Ovary (tissue), 10 donors: ENCODE measurements at places on chromosomes 1 and 21. TPM values are rescaled to one million over a fixed set of nuclear protein-coding genes. Genes with fewer than 3 reads are reported as not detected.

DNA sequence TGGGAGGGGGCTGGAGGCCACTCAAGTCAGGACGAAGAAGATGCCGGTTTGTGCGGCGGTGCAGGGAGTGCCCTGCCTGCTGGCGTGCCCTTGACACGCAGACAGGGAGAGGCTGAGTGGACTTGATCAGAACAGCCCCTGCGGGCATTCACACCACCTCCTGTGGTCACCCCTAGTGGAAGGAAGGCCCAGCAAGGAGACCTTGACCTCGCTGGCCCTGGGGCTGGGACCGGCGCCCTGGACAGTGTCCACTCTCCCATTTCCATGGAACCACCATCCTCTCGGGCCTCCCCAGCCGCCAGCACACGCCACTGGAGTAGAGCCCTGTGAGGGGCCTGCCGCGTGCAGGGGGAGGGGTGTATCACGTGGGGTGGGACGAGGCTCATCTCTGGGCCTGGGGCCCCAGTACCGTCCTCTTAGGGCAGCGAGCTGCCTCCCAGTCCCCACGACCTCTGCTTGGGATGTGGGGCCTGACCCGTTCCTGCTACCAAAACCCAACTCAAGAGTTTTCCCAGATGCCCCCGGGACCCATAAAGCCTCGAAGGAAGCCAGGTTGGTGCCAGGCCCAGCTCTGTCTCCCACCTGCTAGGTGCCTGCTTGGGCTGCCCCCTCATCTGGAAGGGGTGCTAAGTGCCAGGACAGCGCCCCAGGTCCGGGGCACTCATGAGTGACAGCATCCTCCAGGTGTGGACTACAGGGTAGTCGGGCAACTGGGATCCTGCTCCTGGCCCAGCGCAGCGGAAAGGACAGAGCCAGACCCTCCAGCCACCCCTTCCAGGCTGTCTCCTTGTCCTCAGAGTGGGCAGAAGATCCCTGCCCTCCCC is 62.8 kb downstream of the SLX9 start:
- no peak overlapping the region for H3K4me3 ChIP-seq
- peak; percentile 27 for DNase-seq
- H3K4me1 ChIP-seq = no peaks in the 10 kb centered on the region
- H3K27me3 ChIP-seq = no peaks in the 10 kb centered on the region

DNA sequence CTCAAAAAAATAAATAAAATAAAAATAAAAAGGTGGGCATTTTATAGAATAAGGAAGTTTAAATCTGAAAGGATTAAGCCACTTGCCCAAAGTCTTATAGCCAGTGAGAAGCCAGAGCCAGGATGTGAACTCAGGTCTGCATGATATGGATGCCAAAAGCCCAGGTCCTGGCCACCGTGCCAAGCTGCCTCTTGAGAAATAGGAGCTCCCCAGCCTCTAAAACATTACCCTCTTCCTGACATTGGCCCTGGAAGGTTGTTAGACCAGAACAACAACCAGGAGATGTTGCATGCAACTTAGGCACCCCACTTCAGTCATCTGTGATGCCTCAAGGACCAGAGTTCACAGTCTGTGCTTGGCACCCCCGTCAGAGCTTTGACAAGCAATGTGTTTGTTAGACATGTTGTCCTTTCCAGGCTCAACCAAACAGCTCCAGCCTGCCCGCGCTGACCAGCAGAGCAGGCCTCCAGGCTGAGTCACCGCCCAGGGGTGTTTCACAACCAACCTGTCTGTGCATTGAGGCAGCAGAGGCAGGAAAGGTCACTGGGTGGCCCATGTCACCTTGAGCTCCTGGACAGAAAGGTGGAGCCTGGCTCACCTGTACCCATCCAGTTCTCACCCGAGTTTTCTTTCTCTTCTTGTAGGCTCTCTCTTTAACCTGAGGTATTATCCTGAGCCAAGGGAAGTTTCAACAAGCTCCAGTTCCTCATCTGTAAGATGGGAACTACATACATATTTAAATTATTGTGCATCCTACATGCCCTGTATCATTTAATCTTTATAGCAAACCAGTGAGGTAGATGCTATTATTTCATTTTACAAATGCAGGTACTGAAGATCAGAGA is 14.9 kb upstream of the MED18 start:
- H3K27me3 ChIP-seq = no peaks in the 10 kb centered on the region
- H3K4me3 ChIP-seq = no peak overlapping the region
- no peaks in the 10 kb centered on the region for H3K36me3 ChIP-seq
- no peak overlapping the region for H3K27ac ChIP-seq

- H3K4me3 ChIP-seq = no peak overlapping the region
- DNase-seq = no peak
- H3K27me3 ChIP-seq = no peaks in the 10 kb centered on the region
- no peak overlapping the region for H3K27ac ChIP-seq
Measured at GRCh38 chr21:44854391-44854663, 19.2 kb downstream of the PTTG1IP start.

DNA sequence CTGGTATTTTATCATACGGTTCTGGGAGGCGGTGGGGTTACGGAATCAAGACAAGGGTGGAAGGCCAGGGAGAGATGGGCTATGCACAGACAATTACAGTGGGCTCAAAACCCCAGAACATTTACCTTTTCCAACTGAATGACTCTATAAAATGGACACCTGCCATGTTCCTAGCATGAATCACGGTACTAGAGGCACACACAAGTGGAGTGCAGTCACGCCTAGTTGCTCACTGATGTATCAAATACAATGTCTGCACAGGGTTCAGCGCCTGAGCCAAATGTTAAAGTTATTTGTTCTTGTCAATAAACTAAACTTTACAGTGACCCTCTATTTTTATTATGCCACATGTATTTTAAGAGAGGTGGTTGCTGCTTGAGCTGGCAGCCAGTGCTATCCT is 121.4 kb downstream of the ATG4C start:
- no peak overlapping the region for H3K27ac ChIP-seq
- DNase-seq = no peak
- no peaks in the 10 kb centered on the region for H3K27me3 ChIP-seq
- H3K36me3 ChIP-seq = no peaks in the 10 kb centered on the region

DNA sequence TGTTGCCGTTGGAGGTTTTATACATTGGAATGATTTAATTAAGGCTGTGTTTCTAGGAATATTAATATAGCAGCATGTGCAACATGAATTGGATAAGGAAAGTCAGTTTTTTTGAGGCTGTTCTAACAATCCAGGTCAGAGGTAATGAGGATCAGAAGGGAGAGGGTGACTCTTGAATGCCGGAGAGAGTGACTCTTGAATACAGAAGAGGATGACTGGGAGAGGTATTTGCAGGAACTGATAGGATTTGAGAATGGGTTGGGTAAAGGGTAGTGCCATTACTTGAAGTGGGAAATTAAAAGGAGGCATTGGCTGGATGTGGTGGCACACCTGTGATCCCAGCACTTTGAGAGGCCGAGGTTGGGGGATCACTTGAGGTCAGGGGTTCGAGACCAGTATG is 55.6 kb upstream of the MACF1 start:
- no peak for DNase-seq
- no peak overlapping the region for H3K27ac ChIP-seq
- no peak overlapping the region for H3K4me3 ChIP-seq
- no peaks in the 10 kb centered on the region for H3K36me3 ChIP-seq
- H3K27me3 ChIP-seq = no peaks in the 10 kb centered on the region

GRCh38 chr21:27423038-27423437 is 456.1 kb upstream of the ADAMTS5 start:
- no peak overlapping the region for H3K4me3 ChIP-seq
- H3K27me3 ChIP-seq = no peaks in the 10 kb centered on the region
- no peaks in the 10 kb centered on the region for H3K36me3 ChIP-seq
- H3K4me1 ChIP-seq = peaks cover 15% of the 10 kb centered on the region
- peak; percentile 50 for DNase-seq

BNIPL gene
- 0.13 TPM for polyA plus RNA-seq

GSTM2 gene
- 202 TPM for polyA plus RNA-seq

NUP210L gene
- polyA plus RNA-seq = not detected
